ENCODE measurements at places on chromosomes 7 and 10.

GRCh38 chr10:16231176-16231575 lies 205.6 kb upstream of the PTER start:
- DNase-seq = no peak

- DNase-seq = no peak
Measured at GRCh38 chr10:26067680-26068079, 133.7 kb downstream of the MYO3A start.

- DNase-seq = no peak
Measured at GRCh38 chr7:39465055-39465929, 100.9 kb upstream of the YAE1 start.

- DNase-seq = no peak
Measured at GRCh38 chr10:113454341-113455061, 98.4 kb upstream of the HABP2 start.

- no peak for DNase-seq
Measured at GRCh38 chr7:144397086-144397485, 6.4 kb downstream of the NOBOX start.

- DNase-seq = no peak
Measured at GRCh38 chr7:127504715-127505114, 80.7 kb downstream of the GCC1 start.

DNA sequence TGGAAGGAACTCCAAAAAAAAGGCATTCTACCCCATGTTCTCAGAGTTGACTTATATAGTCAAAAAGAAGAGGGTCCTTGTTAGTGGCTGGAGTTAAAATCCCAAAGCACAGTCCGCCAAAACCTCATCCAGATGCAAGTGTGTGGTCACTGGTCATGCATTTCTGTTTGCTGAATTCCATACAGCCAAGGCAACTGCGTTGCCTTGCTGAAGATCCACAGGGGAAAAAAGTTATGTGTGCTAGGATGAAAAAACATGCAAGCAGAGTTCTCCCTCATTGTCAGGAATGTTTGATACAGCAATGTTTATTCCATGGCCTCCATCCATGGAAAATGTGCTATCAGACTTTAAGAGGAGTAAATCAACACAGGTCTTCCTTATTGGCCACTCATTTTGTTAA lies 213.1 kb downstream of the CREB5 start:
- no peak for DNase-seq

- no peak for DNase-seq
Measured at GRCh38 chr10:132151286-132151950, 35.3 kb upstream of the DPYSL4 start.

- no peak for DNase-seq
Measured at GRCh38 chr7:83204715-83205114, 42.0 kb upstream of the PCLO start.

- DNase-seq = no peak
Measured at GRCh38 chr7:85714043-85714578, 527.3 kb upstream of the SEMA3D start.

GRCh38 chr10:113093188-113094113 lies 143.4 kb downstream of the TCF7L2 start:
- no peak for DNase-seq

GRCh38 chr10:98916526-98917125 lies 319.0 kb downstream of the HPSE2 start:
- no peak for DNase-seq

DNA sequence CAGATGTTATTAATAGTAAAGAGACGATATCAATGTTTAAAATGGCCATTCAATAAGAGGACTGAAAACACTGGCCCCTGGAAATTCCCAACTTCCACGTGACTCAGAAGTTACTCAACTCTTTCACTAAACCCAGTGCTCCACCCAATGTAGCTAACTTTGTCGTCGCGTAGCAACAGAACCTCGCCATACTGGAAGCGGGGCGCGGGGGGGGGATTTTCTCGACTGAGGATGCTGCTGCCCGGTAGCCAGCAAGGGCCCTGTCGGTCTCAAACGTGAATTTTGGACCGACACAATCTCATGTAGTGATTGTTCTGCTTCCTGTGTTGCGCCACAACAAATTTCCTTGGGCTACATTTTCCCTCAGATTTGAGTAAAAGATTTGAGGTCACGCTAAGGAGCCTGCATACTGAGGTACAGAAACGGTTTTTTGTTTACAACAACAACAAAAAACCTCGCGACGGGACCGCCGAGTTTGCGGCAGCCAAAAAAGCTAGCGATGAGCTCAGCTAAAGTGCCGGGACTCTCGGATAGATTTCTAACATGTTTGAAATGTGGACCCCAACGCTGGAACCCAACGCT lies 977 bp upstream of the SFR1 start:
- peak; percentile 50 for DNase-seq

DNA sequence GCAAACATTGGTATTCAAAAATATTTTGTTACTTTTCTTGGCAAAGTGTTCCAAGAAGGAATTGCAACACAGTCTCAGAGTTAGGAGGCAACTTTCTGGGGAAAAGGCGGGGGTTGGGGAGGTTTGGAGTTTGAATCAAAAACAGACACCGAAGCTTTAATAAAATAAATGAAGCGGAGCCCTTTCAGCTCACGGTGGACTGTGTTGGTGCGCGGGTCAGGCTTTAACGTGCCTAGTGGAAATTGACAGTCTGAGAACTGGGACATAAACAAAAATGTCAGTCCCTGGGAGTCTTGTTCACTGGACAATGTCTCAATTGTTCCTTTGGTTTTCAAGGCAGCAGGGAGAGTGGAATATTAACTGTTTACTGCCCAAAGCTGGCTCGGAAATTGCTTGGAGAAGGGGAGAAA lies 109.3 kb downstream of the TCF7L2 start:
- DNase-seq = no peak

DNA sequence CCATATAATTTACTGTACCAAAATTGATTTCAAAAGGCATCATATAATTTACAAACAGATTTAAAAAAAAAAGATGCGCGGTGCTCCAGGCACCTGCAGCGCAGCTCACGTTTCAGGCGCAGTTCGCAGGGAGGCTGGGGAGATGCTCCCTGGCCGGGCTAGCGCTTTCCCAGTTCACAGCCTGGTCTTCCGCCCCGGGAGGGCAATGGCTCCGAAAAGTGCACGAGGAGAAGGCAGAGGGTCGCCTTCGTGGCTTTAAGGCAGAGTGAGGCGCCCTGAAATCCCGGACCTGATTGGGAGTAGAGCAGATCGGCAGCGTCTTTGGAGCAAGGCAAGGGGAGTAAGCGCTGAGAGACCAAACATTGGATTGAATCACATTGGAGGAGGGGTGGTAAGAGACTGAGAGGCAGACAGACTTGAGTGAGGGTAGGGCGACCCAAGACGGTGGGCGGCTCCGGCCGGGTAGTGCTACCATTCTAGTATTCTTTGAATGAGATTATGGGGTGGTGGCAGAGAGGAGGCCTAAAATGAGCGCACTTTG lies 1.5 kb downstream of the NEUROG3 start:
- DNase-seq = no peak

DNA sequence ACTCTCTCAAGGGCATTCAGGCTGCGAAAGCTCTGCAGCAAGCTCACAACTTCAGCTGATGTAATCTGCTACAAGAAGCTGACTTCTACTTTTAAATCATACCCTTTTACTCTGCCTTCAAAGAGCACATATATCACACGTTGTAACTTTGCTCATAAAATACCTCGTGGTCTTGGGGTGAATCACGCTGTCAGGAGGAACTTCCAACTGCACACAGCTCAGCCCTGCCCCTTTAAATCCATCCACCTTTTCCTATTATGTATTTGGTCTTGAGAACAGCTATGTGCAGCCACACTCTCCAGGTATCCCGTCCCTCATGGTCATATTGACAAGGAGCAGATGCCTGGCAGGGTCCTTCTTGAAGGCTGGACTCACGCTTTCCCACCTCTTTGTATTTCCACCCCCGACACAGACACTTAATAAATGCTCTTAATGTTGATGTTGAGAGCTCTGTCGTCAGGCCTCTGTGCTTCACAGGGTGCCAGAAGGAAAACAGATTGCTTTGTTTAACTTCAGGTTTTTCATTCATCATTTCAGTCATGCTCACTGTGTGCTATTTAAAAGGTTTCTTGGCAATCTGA lies 47.6 kb downstream of the ICA1 start:
- DNase-seq = no peak

- DNase-seq = no peak
Measured at GRCh38 chr7:152011860-152012259, 13.6 kb upstream of the GALNT11 start.

GRCh38 chr7:100865938-100866728 lies 1.1 kb upstream of the TRIP6 start:
- no peak for DNase-seq

- DNase-seq = no peak
Measured at GRCh38 chr7:115178835-115179234, 256.9 kb downstream of the MDFIC start.

GRCh38 chr7:88866265-88866863 lies 70.8 kb upstream of the TEX47 start:
- DNase-seq = no peak
